ENCODE measurements at places on chromosomes 3 and 15.
A peak's percentile ranks its signal among the peaks of the same experiment; 100 is the strongest.

GRCh38 chr3:63979093-63979885 is 44.0 kb downstream of the PSMD6 start:
- DNase-seq: peak; percentile 94

DNA sequence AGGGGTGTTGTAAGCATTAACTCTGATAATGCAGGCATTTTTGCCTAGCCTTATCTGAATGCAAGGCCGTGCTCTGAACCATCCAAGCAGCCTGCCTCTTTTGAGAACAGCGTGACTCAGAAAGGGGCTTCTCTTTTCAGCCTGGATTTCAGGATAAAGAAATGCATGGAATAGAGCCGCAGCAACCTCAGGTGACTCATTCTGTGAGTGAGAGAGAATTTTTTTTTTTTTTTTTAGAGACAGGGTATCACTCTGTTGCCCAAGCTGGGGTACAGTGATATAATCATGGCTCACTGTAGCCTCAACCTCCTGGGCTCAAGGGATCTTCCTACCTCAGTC is 20.6 kb upstream of the PDE8A start:
- peak; percentile 96 for DNase-seq

DNA sequence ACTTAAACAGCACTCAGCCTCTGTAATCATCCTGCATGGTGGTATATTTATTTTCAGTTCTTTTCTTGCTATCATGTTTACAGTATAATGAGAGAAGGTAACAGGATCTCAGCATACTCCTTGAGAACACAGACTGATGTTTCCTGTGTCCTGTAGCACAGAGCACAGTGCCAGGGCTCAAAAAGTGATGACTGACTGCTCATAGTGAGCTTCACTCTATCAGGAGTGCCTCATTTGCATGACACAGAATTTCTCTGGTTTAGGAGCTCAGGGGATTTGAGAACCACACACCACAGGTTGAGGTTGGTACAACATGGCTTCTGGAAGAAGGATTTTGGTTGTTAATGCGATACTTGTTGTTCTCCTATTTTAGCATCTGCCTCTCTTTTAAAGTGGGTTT is 68.5 kb upstream of the SLC2A2 start:
- no peak for DNase-seq

DNA sequence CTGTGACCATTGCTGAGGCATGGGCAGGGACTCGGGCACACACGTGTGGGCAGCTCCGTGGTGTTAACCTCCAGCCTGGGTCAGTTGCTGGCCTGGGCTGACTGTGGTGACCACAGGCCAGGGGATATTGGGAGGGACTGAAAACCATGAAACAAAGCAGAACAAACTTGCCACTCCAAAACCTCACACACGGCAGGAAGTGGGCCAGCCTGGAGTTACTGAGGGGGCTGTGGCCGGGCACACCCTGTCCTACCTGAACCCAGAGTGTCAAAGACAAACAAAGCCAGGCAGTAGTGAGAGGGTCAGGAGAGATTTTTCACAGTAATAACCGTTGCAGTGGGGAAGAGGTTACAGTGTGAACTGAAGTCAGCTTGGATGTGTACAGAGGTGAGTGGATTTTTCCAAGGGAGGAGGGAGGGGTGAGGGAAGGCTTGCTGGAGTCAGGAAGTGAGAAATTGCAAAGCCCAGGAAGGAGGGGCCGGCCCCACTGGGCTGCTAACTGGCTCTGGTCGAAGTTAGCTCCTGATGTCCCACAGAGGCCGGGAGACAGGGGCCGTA is 40.0 kb upstream of the ATP10A start:
- no peak for DNase-seq

DNA sequence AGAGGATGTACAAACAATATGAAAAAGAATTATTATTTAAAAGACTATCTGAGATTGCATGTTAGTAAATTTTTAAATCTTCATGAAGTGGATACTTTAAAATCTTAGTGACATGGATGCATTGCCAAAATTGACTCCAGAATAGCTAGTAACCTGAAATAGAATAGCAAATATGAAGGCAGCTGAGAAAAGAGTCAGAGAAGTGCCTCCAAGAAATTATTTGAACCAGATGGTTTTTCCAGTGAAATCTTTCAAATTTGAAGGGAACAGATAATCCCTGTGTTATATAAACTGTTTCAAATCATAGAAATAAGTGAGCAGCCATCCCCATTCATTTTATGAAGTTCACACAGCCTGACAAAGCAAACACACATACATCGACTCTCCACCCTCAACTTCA is 29.6 kb downstream of the FSIP1 start:
- no peak for DNase-seq

- DNase-seq: peak; percentile 45
These were observed 192.9 kb upstream of the CADPS start for GRCh38 chr3:63067999-63068645.

- no peak for DNase-seq
These were observed 797.4 kb downstream of the GRM7 start for GRCh38 chr3:7658294-7658693.

- no peak for DNase-seq
These were observed 50.7 kb downstream of the ETV5 start for GRCh38 chr3:186058225-186058624.

- DNase-seq: no peak
These were observed 74.4 kb downstream of the CDIN1 start for GRCh38 chr15:36653851-36654250.

DNA sequence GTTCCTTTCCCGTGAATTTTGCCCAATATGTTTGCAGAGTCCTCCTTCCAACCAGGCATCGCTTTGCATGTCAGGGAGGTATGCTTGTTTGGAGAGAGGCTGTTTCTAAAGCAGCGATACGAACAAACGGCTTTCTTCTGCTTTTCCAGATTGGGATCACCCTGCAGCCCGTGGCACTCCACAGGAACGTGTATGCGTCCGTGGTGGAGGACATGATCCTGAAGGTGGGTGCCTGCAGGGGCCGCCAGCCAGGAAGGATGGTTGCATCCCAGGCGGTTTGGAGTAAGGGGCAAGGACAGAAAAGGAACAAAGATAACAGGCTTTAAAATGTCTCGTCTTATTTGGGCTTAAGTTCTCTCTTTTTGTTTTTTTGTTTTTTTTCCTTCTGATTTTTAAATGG is 17.5 kb downstream of the MAP6D1 start:
- no peak for DNase-seq

DNA sequence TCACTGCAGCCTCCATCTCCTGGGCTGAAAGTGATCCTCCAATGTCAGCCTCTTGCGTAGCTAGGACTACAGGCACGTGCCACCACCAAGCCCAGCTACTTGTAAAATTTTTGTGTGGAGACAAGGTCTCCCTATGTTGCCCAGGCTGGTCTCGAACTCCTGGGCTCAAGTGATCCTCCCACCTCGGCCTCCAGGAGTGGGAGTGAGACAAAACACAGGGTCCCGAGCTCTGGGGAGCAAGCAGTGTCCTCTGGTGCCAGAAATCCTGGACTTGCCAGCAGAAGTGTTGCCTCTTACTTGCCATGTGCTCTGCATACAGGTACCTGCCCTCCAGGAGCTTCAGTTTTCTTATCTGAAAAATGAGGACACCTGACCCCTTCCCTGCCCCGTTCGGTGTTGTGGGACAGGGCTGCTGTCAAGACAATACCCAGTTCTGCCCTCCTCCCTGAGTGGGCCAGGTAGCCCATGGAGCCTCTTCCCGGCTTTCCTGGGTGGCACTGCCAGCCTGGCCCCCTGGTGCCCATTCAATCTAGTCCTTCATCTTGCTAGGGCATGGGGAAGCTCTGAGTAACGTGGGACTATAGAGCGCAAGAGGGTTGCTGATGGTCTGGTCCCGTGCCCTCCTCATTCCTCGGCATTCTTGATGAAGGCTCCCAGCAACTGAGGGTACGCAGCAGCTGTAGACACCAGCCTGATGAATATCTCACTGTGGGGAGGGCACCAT is 164.6 kb downstream of the GOLGA6L4 start:
- DNase-seq: no peak

DNA sequence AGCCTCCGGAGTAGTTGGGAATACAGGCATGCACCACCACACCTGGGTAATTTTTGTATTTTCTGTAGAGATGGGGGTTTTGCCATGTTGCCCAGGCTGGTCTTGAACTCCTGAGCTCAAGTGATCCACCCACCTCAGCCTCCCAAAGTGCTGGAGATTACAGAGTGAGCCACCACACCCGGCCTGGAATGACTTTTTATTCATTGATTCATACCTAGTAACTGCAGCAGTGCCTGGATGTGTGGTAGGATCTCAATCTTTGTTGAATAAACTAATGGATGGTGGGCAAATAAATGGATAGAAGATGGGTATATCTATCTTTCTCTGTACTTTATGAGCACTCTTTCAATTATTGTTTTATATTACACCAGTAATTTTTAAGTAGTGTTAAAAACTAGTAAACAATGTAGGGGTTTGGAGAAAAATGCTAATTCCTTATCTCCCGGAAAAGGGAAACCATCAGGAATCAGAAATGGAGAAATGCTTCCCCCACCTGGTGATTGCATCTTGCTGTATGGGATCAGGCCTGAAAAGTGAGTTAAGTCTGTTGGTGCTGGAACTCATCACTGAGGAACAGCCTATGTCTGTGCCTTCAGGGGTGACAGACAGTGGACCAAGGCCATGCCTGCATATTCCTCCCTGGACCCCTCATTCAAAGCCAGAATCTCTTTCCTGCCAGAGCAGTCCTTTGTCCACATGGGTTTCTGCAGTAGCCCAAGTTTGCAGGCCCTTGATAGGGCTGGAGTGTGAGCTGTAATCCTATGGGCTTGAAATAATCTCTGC is 161.0 kb upstream of the CTDSPL start:
- DNase-seq: no peak

GRCh38 chr3:194269610-194270145 is 81.5 kb downstream of the CPN2 start:
- peak; percentile 61 for DNase-seq

GRCh38 chr15:90376789-90377188 is 11.3 kb upstream of the IQGAP1 start:
- no peak for DNase-seq

DNA sequence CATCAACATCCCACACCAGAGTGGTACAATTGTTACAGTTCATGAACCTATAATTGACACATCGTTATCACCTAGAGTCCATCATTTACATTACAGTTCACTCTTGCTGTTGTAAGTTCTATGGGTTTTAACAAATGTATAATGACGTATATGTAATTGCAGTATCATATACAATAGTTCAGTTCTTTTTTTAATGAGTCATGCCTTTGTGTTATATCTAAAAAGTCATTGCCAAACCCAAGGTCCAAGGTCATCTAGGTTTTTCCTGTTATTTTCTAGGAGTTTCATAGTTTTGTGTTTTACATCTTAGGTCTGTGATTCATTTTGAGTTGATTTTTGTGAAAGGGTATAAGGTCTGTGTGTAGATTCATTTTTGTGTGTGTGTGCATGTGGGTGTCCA is 160.9 kb upstream of the GALNT15 start:
- peak; percentile 17 for DNase-seq

- DNase-seq: no peak
These were observed 143.5 kb upstream of the NECTIN3 start for GRCh38 chr3:110928016-110928662.

DNA sequence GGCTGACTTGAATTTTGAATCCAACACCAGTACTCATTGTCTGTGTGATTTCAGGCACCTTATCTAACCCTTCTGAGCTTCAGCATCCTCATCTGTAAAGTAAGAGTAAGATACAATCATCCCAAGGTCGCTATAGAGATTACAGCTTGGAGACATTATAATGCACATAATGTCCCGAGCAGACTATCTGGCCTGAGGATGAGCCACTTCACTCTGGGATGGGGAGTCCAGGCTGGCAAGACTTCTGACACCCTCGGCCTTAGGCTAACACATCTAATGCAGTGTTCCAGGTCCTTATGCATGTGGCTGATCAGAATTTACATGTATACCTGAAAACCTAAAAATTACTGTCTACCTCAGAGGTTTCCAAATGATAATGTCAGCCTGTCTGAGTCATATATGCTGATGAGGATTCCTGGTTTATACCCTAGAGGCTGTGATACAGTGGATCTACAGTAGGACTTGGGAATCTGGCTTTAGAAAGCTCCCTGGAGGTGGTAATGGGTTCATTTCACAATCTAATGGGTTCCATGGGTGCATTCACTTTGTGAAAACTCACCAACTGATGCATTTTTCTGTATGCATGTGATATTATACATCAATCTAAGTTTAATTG is 229.0 kb upstream of the SLCO3A1 start:
- DNase-seq: no peak

- DNase-seq: peak; percentile 52
These were observed 16.9 kb downstream of the RFTN1 start for GRCh38 chr3:16496408-16497222.

All from amniotic epithelial cell (primary cell).